ENCODE measurements at places on chromosomes 12 and 14. TPM values are rescaled to one million over a fixed set of nuclear protein-coding genes. Genes with fewer than 3 reads are reported as not detected.

DNA sequence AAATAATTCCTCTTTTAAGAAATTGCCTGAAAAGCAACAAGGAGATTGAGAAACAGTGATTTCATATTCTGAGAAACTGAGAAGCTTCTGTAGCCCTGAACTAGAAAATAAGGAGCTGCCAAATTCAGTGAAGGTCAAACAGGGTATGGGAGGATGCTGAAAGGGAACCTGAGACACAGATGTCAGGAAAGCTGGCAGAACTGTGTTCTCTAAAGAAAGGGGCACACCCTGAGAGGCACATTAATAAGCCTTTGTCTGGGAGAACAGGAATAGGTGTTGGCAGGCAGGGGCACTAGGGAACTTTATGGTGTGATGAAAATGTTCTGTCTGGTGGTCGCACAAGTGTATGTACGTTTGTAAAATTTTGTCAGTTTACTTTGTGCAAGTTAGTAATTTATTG is 29.6 kb downstream of the VRK1 start:
- no peak for DNase-seq
- no peak overlapping the region for H3K27ac ChIP-seq
- no peaks in the 10 kb centered on the region for H3K4me1 ChIP-seq
- no peaks in the 10 kb centered on the region for H3K27me3 ChIP-seq

DNA sequence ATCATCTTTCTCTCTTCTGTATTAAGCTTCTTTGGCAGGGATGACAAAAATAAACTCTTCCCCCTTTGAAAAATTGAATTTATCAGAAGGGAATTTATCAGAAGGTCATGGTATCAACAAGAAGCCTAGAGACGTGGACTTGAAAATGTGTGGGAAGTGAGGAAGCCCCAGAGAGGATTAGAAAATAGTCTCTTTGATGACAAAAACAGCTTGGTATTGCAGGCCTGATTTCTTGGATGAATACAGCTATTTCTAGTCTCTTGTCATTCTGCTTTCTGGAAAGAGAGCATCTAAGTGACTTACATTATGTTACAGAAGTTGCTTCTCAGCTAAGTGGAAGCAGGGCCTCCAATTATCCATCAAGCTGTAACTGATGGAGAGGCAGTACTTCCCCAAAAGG is 111.1 kb downstream of the KITLG start:
- H3K36me3 ChIP-seq = no peaks in the 10 kb centered on the region
- DNase-seq = no peak
- no peak overlapping the region for H3K27ac ChIP-seq
- no peak overlapping the region for H3K4me3 ChIP-seq

- no peak overlapping the region for H3K4me3 ChIP-seq
- no peaks in the 10 kb centered on the region for H3K36me3 ChIP-seq
- H3K27me3 ChIP-seq = no peaks in the 10 kb centered on the region
- no peak overlapping the region for H3K27ac ChIP-seq
- H3K4me1 ChIP-seq = peaks cover 13% of the 10 kb centered on the region
- DNase-seq = peak; percentile 75
Measured at GRCh38 chr12:130775953-130776856, 60.1 kb upstream of the RIMBP2 start.

DNA sequence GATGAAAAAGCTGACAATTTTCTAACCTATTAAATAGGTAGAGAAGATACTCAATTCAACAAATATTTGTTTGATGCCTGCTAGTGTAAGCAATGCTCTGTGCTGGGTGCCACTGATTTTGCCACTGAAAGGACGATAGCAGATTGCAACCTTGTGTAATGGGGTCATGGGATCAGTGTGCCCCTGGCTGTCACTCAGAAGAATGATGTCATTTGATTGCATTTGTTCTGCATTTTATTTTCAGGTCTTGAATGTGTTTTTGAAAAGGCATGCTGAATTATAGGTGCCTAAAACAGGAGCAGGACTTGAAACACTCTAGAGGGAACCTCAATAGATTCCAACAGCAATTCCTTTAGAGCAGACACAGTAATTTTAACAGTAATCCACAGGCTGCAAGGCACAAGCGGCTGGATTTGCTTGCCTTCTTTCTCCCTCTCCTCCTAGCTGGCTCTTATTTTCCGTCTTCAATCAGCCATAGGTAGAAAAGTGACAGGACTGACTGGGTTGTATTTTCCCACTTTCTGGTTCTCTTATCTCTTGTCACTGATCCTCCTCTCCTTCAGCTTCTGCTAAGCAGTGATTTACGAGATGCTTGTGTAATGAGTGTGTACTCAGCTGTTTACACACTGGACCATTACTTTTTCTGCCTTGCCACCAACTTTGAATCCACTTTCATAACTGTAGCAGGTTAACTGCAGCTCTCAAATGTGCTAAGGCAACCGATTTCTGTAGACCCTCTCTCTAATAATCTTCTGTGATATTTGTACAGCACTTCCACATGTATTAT is 4.1 kb downstream of the PLXNC1 start:
- H3K27me3 ChIP-seq = peaks cover 10% of the 10 kb centered on the region
- H3K36me3 ChIP-seq = no peaks in the 10 kb centered on the region
- no peak overlapping the region for H3K27ac ChIP-seq
- DNase-seq = no peak
- no peak overlapping the region for H3K4me3 ChIP-seq

The ESR2 gene
- total RNA-seq = 5.2 TPM

The CCDC197 gene
- total RNA-seq = not detected

The ZFHX2 gene
- 0.61 TPM for total RNA-seq

Data from adrenal gland (tissue), 19 donors.